Stimulated activated CD8-positive, alpha-beta memory T cell treated with anti-CD3 and anti-CD28 coated beads, Interleukin-2, amount 100 ng/mL, for 1 hour (primary cell): ENCODE measurements at places on chromosomes 16 and 17.

- no peak for DNase-seq
These were observed 31.8 kb downstream of the HASPIN start for GRCh38 chr17:3755335-3756030.

GRCh38 chr16:11147033-11147753, 108.8 kb downstream of the SOCS1 start:
- DNase-seq = no peak

GRCh38 chr17:72511242-72511641, 390.4 kb downstream of the SOX9 start:
- no peak for DNase-seq

- no peak for DNase-seq
These were observed 138.3 kb downstream of the KCNJ2 start for GRCh38 chr17:70307430-70308225.

DNA sequence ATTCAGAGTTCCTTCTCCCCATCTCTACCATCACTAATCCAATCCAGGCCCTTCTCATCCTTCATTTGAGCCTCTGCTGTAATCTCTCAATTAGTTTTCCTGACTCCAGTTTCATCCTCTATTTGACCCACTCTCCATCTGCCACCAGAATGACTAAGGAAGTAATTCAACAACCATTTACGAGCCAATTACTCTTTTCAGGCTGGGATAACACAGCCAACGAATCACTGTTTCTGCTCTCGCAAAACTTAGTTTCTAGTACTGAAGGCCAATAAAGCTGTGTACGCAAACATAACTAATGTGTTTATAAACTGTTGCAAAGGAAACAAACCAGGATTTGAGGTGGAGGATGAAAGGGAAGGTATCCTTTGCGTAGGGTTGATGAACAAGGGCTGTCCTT, 53.7 kb downstream of the MAP2K6 start:
- DNase-seq = no peak

- no peak for DNase-seq
These were observed 923 bp downstream of the GDPD3 start for GRCh38 chr16:30112197-30113030.

- no peak for DNase-seq
These were observed 67.4 kb upstream of the ENDOV start for GRCh38 chr17:80347536-80347935.

GRCh38 chr16:69017036-69017783, 88.2 kb upstream of the HAS3 start:
- DNase-seq = no peak

DNA sequence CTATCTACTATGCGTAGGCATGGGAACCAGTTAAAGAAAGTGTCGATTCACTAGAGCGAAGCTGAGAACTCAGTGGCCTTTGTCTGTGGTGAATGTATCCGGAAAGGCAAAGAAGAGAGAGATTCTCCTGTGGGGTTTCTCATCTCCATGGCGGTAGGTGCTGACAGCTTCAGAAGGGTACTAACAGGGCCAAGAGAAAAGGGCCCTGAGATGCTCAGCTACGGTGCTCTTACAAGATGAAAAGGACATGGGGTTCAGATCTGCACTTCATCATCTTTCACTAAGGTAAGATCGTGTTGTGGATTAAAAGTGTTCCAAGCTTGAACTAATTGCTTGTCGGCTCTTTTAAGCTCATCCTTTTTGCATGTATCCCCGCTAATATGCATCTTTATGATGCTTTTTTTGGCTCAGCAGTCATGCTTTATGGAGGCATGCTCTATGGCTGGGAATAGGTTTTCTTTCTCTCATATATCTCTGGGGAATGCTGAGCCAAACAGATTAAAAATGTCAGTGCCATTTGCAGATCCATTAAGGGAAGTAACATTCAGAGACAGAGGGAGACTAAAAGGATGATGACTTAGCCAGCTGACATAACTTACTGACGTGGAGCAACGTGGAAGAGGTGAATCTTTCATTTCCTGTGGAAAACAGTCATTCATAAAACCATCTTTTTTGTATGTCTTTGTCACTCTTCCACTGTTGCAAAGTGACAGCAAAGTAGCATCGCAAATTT, 29.9 kb downstream of the KCNJ16 start:
- DNase-seq = no peak

DNA sequence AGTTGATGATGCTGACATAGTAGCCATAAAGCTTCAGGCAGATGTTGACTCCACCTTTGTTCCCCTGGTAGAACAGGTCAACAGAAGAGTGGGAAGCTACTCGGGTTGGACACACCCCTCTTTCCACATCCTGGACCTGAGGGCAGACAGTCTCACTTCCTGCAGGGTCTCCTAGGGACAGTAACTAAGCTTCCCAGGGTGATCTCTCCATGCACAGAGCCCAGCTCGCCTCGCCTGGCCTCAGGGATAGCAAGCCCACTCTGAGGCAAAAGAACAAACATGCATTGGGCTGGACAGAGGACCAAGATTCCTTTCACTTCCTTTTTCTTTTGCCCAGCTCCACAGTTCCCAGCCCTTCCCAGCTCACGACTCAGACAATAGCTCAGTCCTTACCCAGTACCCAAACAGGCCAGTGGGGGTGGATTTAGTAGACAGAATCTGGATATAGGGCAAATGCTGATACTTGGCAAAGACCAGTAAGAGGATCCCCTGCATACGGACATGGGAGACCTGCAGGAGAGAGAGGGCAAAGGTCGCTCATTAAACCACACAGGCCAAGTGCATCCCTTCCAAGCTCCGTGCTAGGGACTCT, 7.0 kb downstream of the INPP5K start:
- DNase-seq = no peak

DNA sequence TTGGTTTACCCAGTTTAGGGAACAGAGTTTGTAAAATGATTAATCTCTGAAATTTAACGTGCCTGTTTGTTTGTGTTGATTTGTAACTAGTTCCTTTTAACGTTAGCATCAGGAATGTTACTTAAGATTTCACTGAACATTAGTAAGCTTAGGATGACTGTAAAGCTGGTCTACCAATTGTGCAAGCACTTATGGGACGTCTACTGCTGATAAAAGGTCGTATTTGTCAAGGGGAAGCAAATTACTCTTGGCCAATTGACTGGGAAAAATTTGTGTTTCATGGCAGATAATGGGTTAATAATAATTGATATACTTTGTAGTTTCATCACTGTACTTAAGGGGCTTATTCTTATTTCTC, 11.8 kb downstream of the METTL9 start:
- DNase-seq = no peak

DNA sequence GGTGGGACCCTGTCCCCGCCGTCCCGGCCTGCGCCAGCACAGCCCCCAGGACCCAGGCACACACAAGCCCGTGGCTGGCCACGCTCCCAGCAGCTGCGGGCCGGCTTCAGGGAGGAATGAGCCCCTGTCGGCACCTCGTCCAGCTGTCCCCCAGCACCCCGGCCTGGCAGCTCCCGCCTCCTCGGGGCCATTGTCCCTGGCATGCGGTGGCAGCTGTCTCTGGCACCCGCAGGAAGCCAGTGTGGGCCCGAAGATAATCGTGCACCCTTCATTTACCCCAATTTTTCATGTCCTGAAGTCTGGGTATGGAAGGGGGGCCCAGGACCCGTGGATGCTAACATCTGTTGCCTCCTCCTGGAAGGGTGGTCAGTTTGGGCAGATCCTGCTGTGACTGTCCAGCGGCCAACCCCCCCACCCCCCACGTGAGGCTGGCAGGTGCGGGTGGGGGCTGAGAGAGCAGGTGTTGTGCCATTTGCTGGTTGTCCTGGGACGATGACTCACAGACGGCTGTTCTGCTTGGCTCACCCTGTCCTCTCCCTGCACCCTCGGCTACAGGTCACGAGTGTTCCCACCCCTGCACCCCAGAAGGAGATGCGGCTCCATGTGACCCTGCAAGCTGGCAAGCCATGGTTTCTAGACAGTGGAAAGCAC, 4.0 kb upstream of the LMF1 start:
- no peak for DNase-seq

DNA sequence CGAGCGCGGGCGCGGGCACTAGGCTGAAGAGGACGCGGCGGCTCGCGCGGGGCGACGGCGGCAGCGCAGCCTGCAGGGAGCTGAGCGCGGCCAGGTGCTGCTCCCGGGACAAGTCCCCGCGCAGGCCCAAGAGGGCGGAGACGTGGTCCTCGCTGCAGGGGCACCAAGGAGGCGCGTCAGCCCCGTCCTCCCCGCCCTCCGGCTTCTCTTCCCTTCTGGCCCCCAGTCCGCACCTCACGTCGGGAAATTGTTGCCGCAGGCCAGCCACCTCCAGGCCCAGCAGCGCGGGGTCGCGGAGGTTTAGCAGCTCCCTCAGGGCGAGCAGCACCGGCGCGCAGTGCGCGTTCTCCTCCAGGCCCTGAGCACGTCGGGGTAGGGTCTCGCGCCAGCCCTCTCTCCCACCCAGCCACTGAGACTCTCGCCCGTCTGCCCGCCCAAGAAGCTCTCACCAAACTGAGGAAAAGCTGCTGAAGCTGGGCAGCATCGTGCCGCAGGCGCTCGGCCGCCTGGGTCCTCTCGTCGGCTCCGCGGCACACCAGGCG, 761 bp upstream of the MATCAP1 start:
- no peak for DNase-seq

DNA sequence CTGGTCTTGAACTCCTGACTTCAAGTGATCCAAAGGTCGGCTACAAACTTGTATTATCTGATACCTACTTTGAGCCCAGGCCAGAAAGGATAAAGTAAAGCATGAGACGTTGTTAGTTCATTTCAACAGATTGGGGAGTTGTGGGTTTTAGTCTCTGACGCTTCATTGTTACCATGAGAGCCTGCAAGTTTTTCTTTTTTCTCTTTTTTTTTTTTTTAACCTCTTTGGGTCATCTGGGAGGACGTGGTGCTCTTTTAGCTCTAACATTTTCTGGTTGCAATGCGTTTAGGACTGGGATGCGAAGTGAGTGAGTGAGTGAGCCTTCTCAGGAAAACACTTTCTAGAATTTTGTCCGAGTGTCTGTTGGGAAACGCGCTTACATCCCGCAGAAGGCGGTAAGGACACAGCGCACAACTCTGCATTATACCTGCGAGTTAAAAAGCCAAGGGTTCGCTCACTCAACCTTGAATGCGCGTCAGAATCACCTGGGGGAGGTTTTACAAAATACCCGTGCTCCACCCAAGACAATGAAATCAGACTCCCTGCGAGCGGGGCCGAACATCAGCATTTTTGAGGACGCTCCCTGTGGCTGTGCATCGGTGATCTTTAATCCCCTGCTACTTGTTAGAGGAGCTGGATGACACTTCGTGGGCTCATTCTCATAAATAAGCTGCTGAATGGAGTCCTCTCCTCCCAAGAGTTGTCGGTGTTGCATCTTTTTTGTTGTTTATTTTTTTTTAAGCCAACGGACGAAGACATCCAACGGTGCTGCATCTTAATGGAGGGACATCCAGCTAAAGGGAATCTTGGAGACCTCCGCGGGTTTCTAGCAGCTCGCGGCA, 629 bp upstream of the RNF135 start:
- DNase-seq = no peak

DNA sequence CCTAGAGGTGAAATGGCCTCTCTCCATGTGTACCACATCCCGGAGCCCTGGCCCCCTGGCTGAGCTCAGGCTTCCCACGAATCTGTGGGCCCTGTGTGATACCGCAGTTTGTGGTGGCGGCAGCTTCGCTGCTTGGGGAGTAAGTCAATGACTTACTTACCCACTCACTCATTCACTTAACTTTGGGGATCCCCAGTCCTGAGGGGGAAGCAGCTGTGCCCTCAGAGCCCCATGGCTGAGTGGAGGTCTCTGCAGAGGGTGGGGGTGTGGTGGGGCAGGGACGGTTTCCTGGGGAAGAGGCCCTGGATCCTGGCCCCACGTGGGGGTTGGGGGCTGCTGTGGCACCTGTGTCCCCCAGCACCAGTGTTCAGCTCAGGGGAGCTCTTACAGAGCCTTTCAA, 13.2 kb downstream of the KCNJ12 start:
- no peak for DNase-seq

DNA sequence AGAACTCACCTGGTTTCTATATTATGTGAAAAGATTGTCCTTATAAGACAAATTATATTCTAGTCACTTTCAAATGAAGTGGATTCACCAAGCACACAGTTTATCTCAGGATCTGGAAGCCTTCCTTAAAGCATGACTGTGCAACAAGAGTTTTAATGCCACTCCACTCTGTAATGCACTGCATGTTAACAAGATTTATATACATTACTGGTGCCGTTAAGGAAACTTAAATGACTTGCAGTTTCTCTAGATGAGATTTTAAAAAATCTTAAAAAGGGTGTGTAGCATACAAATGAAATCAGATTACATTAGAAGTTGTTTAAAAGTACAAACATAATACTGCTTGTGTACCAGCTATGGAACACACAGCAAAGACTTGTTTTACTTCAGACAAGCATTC, 150.8 kb downstream of the SNX11 start:
- no peak for DNase-seq

DNA sequence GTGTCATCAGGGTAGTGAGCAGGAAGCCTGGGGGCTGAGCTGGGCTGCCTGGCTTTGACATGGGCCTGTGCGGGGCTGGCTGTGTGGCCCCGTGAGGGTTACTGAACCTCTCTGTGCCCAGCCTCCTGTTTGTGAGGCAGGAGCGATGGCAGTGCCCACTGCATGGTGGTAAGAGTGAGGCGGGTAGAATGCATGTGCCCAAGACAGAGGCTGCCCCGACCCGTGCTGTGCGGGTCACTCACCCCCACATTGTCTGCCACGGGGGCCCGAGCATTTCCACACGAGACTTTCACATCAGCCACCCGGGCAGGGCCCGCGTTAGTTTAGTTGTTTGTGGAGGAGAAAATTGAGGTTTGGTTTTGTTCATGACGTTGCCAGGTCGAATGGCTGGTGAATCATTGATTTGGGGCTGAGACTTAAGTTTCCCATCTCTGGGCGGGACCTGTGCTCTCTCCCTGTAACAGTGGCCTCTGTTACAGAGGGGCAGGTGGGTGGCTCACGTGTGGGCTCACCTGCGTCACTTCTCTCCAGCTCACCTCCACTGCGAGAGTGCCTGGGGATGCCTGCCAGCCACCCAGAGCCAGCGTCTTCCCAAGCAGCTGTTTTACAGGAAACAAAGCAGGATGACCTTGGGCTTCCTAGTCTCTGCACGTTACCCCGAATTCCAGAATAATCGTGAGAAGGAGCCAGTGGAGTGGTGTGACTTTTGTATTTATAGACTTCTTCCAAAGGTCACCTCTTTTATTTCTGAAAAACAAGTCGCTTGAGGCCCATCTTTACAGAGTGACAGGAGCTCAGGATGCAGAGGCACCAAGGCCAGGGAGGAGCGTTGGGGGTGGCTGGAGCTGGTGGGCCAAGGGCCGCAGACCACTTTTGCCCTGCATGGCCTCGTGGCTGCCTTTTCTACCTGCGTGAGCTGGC, 150.6 kb downstream of the RPTOR start:
- DNase-seq = no peak
